Stimulated activated CD8-positive, alpha-beta memory T cell treated with anti-CD3 and anti-CD28 coated beads, Interleukin-2, amount 100 ng/mL, for 1 hour (primary cell): ENCODE measurements at places on chromosomes 5 and 9.

DNA sequence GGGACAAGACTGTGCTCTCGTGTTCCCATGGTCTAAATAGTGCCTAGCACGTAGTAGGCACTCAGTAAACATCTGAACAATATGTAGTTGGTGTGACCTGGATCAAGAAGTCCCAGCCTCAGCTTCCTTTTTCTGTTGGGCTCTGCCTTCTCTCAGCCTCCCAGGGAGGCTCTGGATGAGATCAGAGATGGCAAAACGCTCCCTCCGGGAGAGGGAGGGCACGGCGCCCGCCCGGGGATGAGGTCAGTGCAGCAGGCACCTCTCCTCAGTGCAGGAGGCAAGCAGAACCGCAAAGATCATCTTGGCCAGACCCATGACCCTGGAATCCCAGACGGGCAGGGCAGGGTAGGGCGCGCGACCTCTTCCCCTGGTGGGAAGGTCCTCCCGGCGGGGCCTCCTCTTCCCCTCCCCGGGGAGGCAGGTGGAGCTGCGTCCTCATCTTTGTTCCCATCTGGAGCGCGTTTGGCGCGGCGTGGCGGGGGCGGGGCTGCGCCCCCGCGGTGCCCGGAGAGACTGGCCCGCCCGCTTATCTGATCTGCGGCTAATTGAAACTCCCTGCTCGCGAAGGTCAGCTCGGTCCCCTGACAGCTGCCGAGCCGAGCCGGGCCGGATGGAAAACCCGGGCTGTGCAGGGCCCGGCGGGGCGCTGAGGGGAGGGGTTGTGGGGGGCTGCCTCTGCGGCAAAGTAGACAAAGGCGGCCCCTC is 60.9 kb downstream of the CXXC5 start:
- no peak for DNase-seq

- no peak for DNase-seq
Measured at GRCh38 chr5:107985144-107985543, 314.4 kb upstream of the EFNA5 start.

DNA sequence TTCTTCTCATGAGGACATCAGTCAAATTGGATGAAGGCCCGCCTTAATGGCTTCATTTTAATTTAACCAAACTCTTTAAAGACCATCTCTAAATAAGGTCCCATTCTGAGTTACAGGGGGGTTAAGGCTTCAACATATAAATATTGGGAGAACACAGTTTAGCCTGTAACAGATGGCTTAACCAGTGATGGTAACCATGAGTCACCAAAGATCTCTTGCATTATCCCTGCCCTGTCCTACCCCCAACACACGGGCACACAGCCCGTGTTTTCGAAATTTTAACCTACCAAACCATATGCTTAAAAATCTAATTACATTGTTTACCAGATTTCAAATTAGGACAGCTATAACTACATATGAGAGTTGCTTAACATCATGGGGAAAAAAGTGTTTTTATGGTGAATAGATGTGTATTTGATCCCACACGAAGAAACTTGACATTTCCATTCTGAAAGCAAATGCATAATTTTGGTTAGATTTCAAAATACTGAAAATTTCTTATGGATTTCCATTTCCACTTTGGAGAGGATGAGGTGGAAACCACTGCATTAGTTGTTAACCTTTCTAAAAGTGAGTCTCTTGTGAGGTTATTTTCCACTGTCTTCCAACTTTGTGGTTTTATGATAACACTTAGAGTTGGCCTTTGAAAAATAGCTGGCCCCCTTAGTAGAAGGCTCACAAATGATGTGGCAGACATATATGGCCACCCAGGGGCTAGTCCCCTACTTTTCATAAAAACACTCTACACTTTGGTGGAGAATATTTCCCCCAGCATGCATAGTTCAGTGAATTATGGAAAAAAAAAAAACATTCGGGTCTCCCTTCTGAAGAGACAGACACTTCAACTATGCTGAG is 849.3 kb downstream of the TLE1 start:
- no peak for DNase-seq

GRCh38 chr5:26763215-26763614 is 275.2 kb downstream of the CDH9 start:
- DNase-seq: no peak

- DNase-seq: no peak
Measured at GRCh38 chr5:147479949-147480348, 29.9 kb downstream of the DPYSL3 start.

- no peak for DNase-seq
Measured at GRCh38 chr5:10546186-10546585, 17.7 kb upstream of the ANKRD33B start.

DNA sequence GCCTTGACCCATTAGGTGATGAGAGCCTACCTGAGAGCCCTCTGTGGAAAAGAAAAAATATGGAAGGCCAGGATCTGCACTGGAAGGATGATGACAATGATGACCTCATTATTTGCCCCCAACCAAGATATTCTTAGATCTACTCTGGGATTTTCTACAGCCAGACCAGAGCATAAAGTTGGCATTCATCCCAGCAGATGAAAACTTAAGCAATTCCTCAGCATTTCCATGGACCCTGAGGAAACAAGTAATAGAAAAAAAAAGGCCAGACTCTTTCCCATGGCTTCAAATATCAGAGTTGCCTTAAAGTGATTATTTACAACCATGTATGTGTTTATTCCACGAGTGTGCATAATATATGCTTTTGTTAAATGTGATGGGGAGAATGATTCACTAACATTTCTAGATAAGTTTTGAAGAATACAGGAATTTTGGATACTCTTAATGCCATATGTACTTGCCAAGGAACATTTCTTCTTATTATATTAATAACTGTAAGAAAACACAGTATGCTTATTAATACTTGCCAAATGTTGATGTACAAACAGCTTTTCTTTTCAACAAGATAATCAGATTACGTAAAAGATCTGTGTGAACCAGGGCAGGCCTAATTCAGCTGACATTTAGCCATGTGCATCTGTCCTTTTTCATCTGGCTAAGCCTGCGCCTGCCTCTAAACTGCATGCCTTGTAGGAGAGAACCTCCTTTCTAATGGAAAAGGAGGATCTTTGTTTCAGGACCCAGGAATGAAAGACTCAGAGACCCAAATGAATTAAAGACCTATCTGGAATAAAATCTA is 94.8 kb downstream of the ARRDC3 start:
- DNase-seq: no peak
